ENCODE measurements at places on chromosomes 11 and 22.

DNA sequence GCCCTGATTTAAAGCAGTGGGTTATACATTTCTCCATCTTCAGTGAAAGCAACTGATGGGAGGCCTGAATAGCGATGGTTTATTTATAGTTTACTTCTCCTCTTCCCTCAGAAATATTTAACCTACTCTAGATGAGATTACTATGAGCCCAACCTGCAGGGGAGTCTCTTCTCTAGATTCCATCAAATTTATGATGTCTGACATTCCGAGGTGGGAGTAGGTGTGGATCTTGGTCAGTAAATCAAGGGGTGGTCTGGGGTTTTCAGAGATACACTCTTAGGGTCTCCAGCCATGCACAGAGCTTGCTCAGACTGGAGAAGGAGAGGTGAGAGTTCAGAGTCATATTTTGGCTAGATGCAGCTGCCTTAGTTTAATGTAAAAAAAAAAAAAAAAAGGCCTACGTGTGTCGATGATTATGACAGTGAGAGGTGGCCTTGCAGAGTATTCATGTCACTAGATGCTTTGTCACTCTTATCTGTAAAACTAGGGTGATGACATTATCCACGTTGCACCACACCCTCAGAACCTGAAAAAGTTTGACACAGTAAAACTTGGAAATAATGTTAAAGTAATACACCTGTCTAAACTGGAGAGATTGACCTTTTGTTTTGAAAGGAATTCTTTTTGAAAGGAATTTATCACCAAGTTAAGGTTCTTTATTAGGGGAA, 81.2 kb downstream of the EXT2 start:
- H3K4me1 ChIP-seq = peaks cover 17% of the 10 kb centered on the region
- no peak overlapping the region for H3K27ac ChIP-seq
- no peak for DNase-seq
- H3K27me3 ChIP-seq = no peaks in the 10 kb centered on the region
- no peak overlapping the region for H3K4me3 ChIP-seq

- no peaks in the 10 kb centered on the region for H3K4me1 ChIP-seq
- H3K27me3 ChIP-seq = no peaks in the 10 kb centered on the region
- no peak for DNase-seq
- no peaks in the 10 kb centered on the region for H3K36me3 ChIP-seq
- no peak overlapping the region for H3K27ac ChIP-seq
- H3K4me3 ChIP-seq = no peak overlapping the region
These were observed 131.8 kb upstream of the RAG2 start for GRCh38 chr11:36729825-36730224.

DNA sequence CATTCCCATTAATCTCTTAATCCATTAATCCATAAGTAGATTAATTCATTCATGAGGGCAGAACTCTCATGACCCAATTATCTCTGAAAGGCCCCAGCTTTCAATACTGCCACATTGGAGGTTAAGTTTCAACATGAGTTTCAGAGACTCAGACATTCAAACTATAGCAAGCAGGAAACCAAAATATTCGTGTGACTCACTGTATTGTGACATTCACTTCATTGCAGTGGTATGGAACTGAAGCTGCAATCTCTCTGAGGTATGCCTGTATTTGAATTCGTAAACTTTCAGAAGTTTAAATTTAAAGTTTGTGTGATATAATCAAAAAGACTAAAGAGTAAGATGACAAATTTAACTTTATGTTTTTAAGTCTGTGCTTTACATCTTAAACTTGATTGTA, 2.9 kb upstream of the OR52J3 start:
- H3K4me1 ChIP-seq = no peaks in the 10 kb centered on the region
- H3K4me3 ChIP-seq = no peak overlapping the region
- H3K27me3 ChIP-seq = no peaks in the 10 kb centered on the region

DNA sequence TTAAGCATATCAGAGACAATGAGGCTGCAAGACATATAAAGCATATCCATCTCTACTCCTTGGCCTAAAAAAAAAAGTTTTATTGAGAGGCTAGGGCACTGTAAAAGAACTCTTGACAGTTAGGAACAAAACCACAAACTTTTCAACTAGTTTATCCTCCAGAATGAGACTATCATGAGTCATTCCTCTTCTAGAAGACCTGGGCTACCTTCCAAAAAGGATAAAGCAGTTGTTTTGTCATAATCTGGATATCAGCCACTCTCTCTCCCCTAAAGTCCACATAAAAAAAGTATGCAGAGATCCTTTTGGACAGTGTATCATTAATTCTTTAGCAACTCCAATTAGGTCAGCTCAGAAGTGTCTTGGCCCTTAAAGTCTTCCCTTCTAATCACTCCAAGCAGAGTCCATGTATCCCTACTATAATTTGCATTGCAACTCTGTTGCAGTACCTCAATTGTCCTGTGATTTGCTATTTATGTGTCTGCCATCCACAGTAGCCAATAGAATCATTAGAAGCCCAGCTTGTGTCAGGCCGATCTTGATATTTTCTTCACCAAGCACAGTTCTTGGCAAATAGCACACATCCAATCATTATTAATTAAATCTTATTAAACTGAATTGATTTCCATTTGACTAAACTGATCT, 10.4 kb downstream of the OR51T1 start:
- no peak overlapping the region for H3K27ac ChIP-seq
- H3K4me1 ChIP-seq = no peaks in the 10 kb centered on the region
- no peak overlapping the region for H3K4me3 ChIP-seq
- peak; percentile 66 for DNase-seq
- no peaks in the 10 kb centered on the region for H3K36me3 ChIP-seq

DNA sequence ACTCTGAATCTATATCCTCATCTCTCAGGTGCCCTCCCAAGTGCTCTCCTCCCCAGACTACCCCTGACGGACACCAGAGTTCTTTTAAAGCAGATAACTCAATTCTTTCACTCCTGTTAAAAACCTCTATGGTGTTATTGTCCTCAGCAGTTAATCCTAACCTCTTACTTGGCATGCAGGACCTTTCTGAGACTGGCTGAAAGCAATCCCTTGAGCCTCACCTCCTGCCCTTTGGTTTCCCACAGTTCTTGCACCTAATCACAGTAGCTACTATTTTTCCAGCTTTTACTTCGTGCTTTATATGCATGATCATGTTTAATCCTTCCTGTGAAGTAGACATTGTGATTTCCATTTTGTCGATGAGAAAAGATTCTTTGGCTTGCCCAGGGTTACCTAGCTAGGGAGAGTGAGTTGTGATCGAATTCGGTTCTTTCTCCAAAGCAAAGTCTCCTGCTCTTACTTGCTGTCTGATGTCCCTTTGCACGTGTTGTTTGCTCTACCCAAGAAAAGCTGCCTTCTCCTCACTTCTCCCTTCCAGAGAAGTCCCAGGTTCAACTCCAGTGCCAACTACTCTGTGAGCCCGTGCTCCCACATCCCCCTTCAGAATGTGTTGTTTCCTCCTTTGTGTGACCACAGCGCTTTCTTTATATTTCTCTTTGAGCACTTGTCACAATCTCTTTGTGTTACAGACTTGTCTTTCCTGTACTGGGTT, 2.1 kb downstream of the UBE2L3 start:
- H3K27me3 ChIP-seq = no peaks in the 10 kb centered on the region
- H3K4me3 ChIP-seq = peak overlapping the region; percentile 94
- no peak for DNase-seq
- peaks cover 29% of the 10 kb centered on the region for H3K4me1 ChIP-seq
- peaks cover 5% of the 10 kb centered on the region for H3K36me3 ChIP-seq

GRCh38 chr11:117217141-117218084, 14.5 kb downstream of the PCSK7 start:
- peaks cover 63% of the 10 kb centered on the region for H3K4me1 ChIP-seq
- H3K27me3 ChIP-seq = no peaks in the 10 kb centered on the region
- peak overlapping the region; percentile 3 for H3K4me3 ChIP-seq
- H3K27ac ChIP-seq = peak overlapping the region; percentile 83
- peak; percentile 82 for DNase-seq

GRCh38 chr11:123174196-123175183, 20.6 kb downstream of the CLMP start:
- H3K27me3 ChIP-seq = no peaks in the 10 kb centered on the region
- peaks cover 69% of the 10 kb centered on the region for H3K36me3 ChIP-seq
- H3K27ac ChIP-seq = peak overlapping the region; percentile 92
- H3K4me3 ChIP-seq = no peak overlapping the region
- DNase-seq = peak; percentile 65

- peak overlapping the region; percentile 56 for H3K4me3 ChIP-seq
- H3K4me1 ChIP-seq = peaks cover 62% of the 10 kb centered on the region
- H3K27me3 ChIP-seq = no peaks in the 10 kb centered on the region
- H3K36me3 ChIP-seq = no peaks in the 10 kb centered on the region
These were observed 4.2 kb upstream of the SERPINH1 start for GRCh38 chr11:75557666-75558494.

DNA sequence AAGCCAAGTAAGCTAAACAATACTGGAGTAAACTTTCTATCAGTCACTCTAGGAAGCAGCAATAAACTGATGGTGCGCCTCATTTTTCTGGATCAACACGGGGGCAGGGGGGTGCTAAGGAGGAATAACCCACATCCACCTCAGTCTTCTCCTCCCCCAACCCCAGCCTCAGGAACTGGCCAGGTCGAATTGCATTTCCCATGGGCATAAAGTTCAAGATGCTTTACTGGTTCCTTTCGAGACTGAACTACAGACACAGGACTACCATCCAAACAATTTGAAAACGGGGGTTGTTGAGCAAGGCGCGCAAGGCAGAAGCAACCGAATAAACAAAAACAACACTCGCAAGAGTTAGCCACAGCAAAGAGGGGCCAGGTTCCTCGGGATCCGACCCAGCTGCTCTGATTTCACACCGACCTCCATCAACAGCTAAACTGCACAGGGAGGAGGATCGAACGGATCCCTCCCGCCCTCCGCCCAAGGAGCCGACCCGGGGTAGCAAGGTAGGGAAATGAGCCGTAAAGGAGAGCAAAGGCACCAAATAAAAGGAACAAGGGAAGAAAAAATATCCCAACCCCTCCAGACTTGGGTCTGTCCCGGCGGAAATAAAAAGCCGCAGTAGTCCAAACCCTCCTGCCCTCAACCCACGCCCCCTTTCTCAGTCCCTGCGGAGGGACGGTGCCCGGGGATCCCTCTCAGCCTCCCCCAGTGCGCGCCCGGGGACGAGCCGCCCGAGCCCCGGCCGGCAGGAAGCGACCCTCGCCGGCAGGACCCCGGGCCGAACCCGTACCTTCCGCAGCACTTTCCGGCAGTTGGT, 801 bp downstream of the SESN3 start:
- no peaks in the 10 kb centered on the region for H3K27me3 ChIP-seq
- H3K4me1 ChIP-seq = peaks cover 30% of the 10 kb centered on the region
- H3K27ac ChIP-seq = peak overlapping the region; percentile 33
- no peaks in the 10 kb centered on the region for H3K36me3 ChIP-seq
- peak overlapping the region; percentile 81 for H3K4me3 ChIP-seq
- DNase-seq = peak; percentile 21

GRCh38 chr22:45867118-45867905, 109.7 kb downstream of the WNT7B start:
- H3K27ac ChIP-seq = no peak overlapping the region
- H3K36me3 ChIP-seq = no peaks in the 10 kb centered on the region
- peaks cover 33% of the 10 kb centered on the region for H3K27me3 ChIP-seq

DNA sequence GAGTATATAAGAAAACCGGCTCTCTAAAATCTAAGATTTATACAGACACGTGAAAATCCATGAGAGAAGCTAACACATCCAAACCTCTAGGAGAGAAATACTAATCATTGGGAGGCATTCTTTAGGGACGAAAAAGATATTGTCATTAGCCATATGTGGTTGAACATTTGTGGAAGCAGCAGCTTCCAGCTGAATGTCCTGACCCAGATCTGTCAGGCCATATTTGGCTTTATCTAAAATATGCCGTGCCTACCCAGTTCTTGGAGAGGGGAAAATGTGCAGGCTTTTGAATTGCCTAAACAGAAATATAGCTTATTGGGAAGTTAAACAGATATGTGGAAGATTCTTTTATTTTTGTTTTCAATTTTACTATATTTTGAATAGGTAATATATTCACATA, 6.4 kb downstream of the CCDC89 start:
- no peak for DNase-seq
- no peaks in the 10 kb centered on the region for H3K27me3 ChIP-seq
- no peak overlapping the region for H3K4me3 ChIP-seq
- no peaks in the 10 kb centered on the region for H3K36me3 ChIP-seq
- H3K27ac ChIP-seq = no peak overlapping the region

- H3K36me3 ChIP-seq = no peaks in the 10 kb centered on the region
- peaks cover 3% of the 10 kb centered on the region for H3K4me1 ChIP-seq
- no peak overlapping the region for H3K4me3 ChIP-seq
These were observed 37.3 kb downstream of the LARGE1 start for GRCh38 chr22:33882991-33883390.

- H3K36me3 ChIP-seq = no peaks in the 10 kb centered on the region
- no peak overlapping the region for H3K27ac ChIP-seq
- no peak overlapping the region for H3K4me3 ChIP-seq
- no peaks in the 10 kb centered on the region for H3K4me1 ChIP-seq
- no peak for DNase-seq
These were observed 8.3 kb downstream of the CDON start for GRCh38 chr11:126054408-126054807.

GRCh38 chr11:103397369-103397768, 288.1 kb downstream of the DYNC2H1 start:
- peaks cover 4% of the 10 kb centered on the region for H3K4me1 ChIP-seq
- no peaks in the 10 kb centered on the region for H3K27me3 ChIP-seq
- no peaks in the 10 kb centered on the region for H3K36me3 ChIP-seq
- DNase-seq = no peak
- H3K27ac ChIP-seq = no peak overlapping the region

DNA sequence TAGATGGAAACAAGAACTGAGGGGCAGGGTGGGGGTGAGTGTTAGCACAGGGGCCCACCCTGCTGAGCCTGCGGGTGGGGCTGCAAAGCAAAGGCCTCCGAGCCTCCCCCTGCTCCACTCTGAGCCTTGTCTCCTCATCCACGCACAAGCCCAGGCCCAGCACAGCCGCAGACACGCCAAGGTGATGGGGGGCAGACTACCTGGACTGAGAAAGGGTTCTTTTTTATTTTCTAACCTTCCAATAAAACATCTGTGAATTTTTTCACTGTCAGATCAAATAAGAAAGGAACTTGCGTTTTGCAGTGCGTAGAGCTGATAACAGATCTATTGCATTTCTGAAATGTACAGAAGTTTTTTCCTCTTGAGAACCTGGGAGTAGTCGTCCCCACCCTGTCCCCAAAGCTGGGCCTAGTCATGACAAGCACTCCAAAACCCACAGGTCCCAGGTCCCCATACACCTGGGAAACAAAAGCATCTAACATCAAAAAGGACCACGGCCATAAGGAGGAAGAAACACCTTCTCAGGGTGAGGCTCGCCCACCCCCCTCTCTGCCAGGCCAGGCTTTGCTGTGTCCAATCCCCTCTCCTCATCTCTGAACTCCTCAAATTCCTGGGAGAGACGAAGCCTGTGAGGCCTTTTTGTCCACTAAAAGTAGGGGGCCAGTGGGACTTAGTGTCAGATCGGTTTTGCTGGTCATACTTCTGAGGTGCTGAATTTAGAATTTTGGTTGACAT, 22.7 kb upstream of the CD5 start:
- H3K27me3 ChIP-seq = peaks cover 10% of the 10 kb centered on the region
- no peak overlapping the region for H3K4me3 ChIP-seq
- H3K4me1 ChIP-seq = no peaks in the 10 kb centered on the region
- H3K36me3 ChIP-seq = no peaks in the 10 kb centered on the region

DNA sequence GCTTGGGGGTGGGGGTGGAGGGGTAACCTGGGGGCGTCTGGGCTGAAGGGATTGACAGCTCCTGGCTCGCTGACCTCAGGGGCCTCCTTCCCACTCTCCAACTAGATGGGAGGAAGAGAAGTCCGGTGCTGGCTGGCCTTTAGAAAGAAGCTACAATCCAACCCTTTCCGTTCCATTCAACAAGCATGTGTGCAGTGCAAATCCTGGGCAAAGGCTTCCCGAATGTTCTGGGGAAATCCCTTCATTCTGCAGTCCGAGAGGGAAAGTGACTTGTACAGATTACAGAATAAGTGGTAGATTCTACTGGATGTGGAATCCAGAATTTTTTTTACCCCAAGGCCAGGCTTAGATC, 149.9 kb downstream of the FEZ1 start:
- no peak overlapping the region for H3K27ac ChIP-seq
- H3K36me3 ChIP-seq = no peaks in the 10 kb centered on the region
- H3K4me3 ChIP-seq = no peak overlapping the region
- peaks cover 7% of the 10 kb centered on the region for H3K27me3 ChIP-seq
